ENCODE measurements at places on chromosomes 7 and 10.

- no peak for DNase-seq
These were observed 1106.2 kb upstream of the CELF2 start for GRCh38 chr10:9911488-9911887.

- no peak for DNase-seq
These were observed 11.7 kb upstream of the CALML3 start for GRCh38 chr10:5512881-5513612.

GRCh38 chr10:123808286-123808685, 83.3 kb downstream of the CPXM2 start:
- no peak for DNase-seq

DNA sequence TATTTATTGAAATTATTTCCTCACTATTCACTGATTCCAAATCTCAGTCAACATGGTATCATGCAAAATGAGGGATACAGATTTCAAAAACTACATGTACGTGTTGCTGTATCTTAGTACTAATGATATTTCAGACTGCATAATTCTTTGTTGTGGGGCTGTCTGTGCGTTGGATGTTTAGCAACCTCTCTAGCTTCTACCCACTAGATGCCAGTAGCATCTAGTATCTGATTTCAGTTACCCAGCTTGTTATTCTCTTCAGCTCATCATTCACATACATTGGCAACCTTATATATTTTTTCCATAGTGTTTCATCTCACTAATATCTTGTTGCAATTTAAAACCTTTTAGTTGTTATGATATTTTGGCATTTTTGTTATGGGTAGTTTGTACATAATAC, 22.5 kb upstream of the WASL start:
- no peak for DNase-seq

Measured in NCI-H1694 (cell line).